Non-pigmented ciliary epithelial cell (primary cell): ENCODE measurements at places on chromosomes 5 and 9.

DNA sequence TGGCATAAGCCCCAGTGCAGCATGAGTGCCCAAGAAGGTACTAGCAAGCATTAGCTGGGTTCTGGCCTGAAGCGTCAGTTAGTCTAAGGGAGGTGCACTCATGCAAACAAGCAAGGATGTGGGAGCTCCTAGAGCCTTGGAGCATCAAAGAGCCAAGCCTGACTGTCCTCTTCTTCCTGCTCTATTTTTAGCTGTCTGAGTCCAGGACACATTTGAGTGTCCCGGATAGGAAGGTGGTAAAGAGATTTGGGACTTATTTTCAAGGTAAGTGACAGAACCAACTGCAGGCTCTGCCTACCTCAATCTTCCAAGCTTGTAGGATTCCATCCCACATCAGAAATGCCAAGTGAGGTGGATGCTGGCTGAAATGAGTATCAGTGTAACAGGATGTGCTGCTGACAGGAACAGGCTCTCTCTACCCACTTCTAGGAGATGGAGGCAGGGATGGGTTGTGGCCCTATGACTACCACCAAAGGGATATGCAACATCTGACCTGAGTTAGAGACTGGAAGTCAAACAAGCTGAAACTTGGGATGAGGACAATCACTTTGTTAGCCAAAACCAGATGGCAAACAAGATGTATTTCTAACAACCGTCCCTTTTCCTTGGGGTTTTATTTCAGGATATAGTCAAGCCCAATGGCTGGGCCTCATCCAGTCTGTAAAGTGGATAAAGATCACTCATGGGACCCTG is 15.1 kb downstream of the MACROH2A1 start:
- DNase-seq: no peak

DNA sequence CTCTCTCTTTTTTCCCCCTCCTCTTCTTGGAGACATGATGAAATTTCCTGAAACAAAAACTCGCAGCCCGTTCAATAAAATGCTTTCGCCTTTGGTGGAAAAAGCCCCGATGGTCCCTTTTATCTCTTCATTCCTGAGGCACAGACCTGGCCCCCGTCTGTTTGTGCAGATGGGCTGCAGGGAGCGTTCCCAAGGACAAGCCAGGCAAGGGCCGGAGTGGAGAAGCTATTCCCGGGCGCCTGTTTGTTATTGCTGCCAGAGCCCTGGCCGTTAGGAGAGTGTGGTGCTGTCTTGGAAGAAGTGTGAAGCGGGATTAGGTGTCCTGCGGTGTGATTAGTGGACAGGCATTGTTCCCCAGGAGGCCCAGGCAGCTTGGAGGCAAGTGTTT is 71.9 kb downstream of the SMIM23 start:
- DNase-seq: no peak

- DNase-seq: peak; percentile 50
Observed at GRCh38 chr5:74762599-74762998, 4.3 kb downstream of the GFM2 start.

GRCh38 chr5:94793816-94794198 is 175.3 kb downstream of the SLF1 start:
- DNase-seq: peak; percentile 40

DNA sequence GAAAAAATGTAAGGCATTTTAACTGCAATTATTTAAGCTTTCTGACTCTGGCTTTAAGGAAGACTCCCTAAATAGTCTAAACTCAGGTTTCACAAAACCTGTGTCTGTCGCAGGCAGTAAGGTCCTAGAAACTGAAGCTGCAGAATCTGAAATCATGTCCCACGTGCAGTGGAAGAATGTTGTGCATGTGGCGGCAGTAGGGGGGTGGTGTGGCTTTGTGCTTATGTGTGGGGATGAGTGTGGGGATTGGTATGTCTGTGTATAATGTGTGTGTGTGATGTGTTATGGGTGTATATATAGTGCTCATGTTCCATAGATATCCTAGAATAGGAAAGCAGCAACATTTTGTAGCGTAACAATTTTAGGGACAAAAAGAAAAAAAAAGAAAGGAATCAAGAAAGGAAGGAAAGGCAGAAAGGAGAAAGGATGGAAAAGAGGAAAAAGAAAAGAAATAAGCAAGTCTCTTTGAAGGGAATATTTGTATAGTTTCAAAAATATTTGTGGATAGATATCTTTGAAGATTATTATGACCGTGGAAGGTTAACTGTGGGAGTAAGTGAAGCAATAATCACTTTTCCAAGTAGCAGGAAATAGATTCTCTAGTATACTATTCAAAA is 6.6 kb downstream of the ANKDD1B start:
- DNase-seq: peak; percentile 78

- DNase-seq: no peak
Observed at GRCh38 chr5:115351356-115352195, 55.1 kb upstream of the CCDC112 start.

DNA sequence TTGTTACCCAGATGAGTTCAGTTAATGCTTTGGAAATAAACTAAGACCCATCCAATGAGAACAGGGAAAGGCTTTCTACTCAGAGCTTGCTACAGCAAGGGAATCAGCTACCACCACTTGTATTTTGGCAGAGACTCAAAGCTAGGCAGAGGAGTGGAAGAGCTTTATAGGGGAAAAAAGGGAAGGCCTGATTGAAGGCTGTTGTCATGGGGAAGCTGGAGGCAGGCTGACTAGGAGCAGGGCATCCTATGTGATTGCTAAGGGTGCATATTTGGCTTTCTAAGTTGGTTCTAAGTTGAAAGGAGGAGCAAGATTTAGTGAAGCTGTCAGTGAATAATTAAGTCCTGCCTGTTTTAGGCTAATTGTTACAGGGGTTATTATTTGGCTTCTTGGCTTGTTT is 115.5 kb downstream of the PTTG1 start:
- DNase-seq: no peak

GRCh38 chr5:13830536-13830935 is 114.0 kb downstream of the DNAH5 start:
- DNase-seq: no peak

- DNase-seq: peak; percentile 28
Observed at GRCh38 chr5:173923218-173924095, 35.3 kb downstream of the CPEB4 start.

- DNase-seq: no peak
Observed at GRCh38 chr9:80218328-80218727, 646.6 kb downstream of the TLE4 start.

DNA sequence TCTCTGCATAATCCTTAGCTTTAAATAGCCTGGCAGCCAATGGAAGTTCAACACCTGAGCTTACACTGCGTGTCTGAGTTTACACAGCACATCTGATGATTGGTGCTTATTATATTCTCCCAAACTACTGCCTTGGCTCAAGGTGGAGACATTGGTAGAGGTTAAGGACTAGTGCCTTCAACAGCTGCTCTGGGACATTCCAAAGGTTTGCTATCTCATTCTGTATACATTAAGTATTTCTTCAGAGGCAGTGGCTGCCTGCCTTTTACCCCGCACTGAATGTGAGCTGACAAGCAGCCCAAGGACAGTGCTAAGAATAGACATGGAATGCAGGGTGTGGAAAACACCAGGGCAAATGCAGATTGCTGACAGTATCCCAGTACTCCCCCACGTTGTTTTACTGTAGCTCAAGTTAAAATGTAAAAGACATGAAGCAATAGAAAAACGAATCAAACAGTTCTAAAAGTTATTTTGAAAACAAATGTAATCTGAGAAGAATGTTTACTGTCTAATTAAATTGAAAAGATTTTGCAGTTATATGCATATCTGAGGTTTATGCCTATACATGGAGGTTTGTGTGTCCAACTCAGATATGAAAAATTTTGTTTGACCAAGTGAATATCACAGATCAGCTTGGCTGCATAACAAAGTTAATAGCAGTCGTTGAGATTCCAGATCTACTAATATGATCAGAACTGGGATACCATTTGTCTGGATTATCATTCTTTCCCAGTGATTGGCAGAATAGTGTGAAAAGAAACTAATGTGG is 1.8 kb downstream of the HSPB3 start:
- DNase-seq: peak; percentile 73

- DNase-seq: peak; percentile 72
Observed at GRCh38 chr9:114364134-114365041, 23.4 kb downstream of the AKNA start.

- no peak for DNase-seq
Observed at GRCh38 chr5:179201986-179202385, 141.8 kb downstream of the ZNF354C start.

- no peak for DNase-seq
Observed at GRCh38 chr9:1580215-1580614, 434.9 kb upstream of the SMARCA2 start.

GRCh38 chr5:175616083-175616482 is 41.8 kb upstream of the HRH2 start:
- no peak for DNase-seq

DNA sequence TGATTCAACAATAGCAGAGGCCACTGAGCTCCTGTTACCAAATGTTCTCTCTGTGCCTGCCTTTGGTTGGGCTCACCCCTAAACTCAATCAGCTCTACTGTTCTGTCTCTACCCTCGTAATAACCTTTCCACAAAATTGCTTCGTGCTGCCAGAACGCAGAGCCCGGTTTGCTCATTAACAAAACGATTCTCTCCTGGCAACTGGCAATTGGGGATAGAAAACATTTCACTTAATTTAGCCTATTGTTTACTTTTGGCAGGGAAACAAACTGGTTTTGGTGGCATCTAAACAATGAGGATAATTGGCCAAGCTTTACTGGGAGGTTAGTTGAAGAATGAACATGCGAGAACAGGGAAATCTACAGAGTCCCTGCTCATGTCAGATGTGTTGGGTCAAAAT is 56.6 kb downstream of the SLC28A3 start:
- DNase-seq: no peak

GRCh38 chr9:116605060-116605459 is 82.0 kb upstream of the TRIM32 start:
- DNase-seq: no peak

GRCh38 chr5:117999939-118000549 is 988.3 kb downstream of the DTWD2 start:
- no peak for DNase-seq

GRCh38 chr9:98971168-98971914 is 27.6 kb downstream of the COL15A1 start:
- no peak for DNase-seq

DNA sequence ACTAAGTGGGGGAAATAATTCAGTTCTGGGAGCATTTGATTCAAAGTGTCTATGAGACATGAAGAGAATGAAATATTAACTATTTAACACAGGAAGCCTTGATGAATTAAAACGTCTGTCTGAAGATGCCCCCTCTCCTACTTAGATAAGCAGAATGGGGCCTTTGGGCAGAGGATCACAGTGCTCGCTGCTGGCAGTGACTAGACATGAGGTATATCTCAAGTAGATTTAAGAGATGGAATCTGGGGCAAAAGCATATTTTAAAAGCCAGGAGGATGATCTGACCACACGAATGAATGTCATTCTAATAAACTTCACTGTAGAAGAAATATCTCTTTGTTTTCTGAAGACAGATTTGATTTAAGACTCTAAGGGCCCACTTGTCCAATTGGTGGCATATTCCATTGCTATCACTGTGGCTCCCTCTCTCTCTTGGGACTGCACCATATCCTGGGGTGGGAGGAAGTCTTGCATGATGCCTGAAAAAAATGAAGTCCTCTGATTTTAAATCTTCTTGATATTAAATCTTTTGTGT is 254.0 kb downstream of the MAN2A1 start:
- no peak for DNase-seq

- DNase-seq: peak; percentile 20
Observed at GRCh38 chr9:136614372-136614922, 48.3 kb upstream of the EGFL7 start.

DNA sequence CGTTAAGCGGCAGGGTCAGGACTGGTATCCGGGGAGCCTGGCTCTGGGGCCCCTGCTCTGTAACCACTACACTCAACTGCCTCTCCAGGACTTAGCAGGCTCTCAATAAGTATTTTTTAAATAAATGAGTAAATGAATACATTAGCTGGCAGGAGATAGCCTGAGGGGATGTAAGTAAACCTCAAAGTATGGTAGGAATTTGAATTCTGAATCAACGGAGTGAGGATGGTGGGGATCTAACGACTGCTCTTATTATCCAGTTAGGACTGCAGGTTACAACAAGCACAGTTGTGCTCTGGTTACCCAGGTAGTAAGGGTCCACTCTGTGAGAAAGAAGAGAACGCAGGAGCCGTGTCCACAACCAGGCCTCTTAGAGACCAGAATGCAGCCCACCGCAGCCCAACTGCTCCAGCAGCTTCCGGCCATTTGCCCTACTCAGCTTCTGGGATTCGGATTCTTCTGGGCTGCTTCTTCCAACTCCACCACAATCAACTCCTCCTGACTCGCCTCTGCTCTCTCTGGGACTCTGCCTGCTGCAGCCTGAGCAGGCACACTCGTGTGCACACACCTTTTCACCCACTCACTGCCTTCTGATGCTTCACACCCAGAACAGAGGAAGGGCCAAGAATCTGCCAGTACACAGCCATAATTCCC is 52.6 kb downstream of the MED27 start:
- peak; percentile 31 for DNase-seq
